Activated T-cell treated with anti-CD3 and anti-CD28 coated beads, Interleukin-2, amount 50 U/mL, for 24 hours (primary cell): ENCODE measurements at places on chromosomes 4 and X.

DNA sequence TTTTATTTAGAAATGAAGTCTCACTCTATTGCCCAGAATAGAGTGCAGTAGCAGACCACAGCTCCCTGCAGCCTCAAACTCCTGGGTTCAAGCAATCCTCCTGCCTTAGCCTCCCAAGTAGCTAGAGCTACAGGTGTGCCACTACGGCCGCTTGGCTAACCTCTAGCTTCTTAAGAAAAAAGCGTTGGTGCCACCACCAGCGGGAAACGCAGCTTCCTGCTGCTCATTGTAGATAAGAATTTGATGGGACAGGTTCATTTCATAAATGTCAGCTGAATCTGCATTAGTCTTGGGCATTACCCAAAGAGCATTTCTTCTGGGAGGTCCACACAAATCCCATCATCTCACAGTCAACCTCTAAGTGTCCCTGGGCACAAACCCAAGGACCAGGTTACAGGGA is 33.2 kb upstream of the NAP1L5 start:
- H3K27me3 ChIP-seq: no peaks in the 10 kb centered on the region
- no peaks in the 10 kb centered on the region for H3K4me1 ChIP-seq
- H3K27ac ChIP-seq: no peak overlapping the region
- peaks cover 37% of the 10 kb centered on the region for H3K36me3 ChIP-seq
- DNase-seq: no peak

DNA sequence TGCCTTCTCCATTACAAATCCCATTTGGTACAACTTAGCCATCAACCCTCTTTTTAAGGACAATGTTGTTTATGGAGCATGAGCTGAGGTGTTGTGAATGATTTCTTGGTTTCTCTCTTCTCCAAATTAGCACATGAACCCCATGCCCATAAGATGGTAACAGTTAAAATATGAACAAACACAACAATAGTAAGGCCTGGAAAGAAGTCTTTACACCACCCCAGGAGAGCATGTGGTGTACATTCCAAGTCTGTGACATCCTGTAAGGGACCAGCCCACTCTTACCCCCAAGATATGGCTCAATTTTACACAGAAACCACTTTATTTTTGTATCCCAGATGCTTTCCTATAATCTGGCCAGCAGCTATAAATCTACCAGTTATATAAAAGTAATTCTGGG is 226.1 kb downstream of the COX18 start:
- H3K27me3 ChIP-seq: peaks cover 6% of the 10 kb centered on the region
- no peak overlapping the region for H3K4me3 ChIP-seq
- no peaks in the 10 kb centered on the region for H3K4me1 ChIP-seq
- no peak overlapping the region for H3K27ac ChIP-seq
- no peak for DNase-seq

GRCh38 chrX:82320569-82320968 is 1118.7 kb downstream of the SH3BGRL start:
- peaks cover 9% of the 10 kb centered on the region for H3K27me3 ChIP-seq
- no peak overlapping the region for H3K27ac ChIP-seq
- no peak for DNase-seq
- no peaks in the 10 kb centered on the region for H3K4me1 ChIP-seq
- no peaks in the 10 kb centered on the region for H3K36me3 ChIP-seq

- DNase-seq: no peak
- no peak overlapping the region for H3K4me3 ChIP-seq
- H3K36me3 ChIP-seq: no peaks in the 10 kb centered on the region
- no peaks in the 10 kb centered on the region for H3K4me1 ChIP-seq
- no peak overlapping the region for H3K27ac ChIP-seq
These were observed 71.3 kb upstream of the PUDP start for GRCh38 chrX:7219153-7219705.

DNA sequence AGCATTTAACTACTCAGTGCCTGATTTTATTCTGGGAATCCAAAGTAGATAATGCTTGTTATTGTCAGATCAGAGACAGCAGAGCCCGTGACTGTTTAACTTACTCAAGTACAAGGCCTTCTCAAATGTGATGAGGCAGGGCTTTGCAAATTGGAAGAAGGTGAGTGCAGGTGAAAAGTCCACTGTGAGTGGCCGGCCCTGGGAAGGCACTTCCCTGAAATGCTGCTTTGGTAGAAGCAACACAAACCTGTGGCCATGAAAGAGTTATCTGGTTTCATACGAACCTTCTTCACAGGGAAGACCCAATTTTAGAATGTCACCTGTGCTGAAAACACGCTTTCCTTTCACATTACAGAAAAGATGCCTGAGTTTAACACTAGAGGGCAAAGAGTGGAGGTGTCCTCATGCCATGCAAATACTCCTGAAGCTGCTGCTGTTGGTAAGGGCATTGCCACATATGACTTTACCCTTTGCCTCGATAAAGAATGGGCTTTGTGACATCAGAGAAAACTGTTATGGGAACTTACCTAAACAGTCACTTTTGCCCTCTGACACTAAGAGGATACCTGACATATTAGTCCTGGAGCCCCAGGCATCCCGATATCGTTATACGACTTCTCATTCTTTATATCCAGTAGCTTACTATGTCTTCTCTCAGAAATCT is 8.0 kb downstream of the PPARGC1A start:
- no peak overlapping the region for H3K4me3 ChIP-seq
- no peak overlapping the region for H3K27ac ChIP-seq
- no peaks in the 10 kb centered on the region for H3K4me1 ChIP-seq
- DNase-seq: no peak

DNA sequence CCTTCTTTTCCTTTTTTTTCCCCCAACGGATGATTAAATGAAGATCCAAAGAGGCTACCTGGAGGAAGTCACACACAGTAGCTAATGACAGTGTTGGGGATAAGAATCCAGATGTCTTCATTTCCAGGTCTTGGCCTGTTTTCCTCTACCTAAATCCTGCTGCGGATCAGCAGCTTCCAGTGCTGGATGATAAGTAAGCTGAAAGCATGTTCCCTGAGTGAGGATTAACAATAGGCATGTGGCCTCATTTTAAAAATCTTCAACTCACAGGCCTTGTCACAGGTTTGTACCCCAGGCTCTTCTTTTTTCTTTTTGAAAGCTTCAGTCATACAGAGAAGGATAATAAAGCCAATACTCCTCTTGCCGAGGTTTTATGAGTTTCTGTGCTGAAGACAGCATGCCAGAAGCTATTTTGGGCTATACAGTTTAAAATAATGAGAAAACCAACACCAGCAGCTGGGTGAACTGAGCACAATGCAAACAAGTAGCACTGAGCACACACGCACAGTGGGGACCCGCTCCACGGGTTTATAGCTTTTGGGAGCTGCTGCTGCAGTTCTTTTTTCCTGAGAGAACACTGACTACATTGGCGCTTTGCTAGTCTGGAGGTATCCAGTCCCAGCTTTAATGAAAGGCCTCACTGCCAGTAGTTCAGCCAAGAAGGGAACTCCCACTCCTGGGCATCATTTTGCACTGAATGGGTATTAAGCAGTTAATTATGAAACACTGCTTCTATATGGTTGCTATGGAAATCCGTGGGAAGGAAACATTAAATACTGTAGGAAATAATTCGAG is 184.2 kb upstream of the CTSO start:
- no peak overlapping the region for H3K27ac ChIP-seq
- H3K4me3 ChIP-seq: no peak overlapping the region
- no peaks in the 10 kb centered on the region for H3K4me1 ChIP-seq
- no peak for DNase-seq
- H3K27me3 ChIP-seq: no peaks in the 10 kb centered on the region
- no peaks in the 10 kb centered on the region for H3K36me3 ChIP-seq
